Retinal pigment epithelial cell (primary cell): ENCODE measurements at places on chromosomes 1 and 21.

DNA sequence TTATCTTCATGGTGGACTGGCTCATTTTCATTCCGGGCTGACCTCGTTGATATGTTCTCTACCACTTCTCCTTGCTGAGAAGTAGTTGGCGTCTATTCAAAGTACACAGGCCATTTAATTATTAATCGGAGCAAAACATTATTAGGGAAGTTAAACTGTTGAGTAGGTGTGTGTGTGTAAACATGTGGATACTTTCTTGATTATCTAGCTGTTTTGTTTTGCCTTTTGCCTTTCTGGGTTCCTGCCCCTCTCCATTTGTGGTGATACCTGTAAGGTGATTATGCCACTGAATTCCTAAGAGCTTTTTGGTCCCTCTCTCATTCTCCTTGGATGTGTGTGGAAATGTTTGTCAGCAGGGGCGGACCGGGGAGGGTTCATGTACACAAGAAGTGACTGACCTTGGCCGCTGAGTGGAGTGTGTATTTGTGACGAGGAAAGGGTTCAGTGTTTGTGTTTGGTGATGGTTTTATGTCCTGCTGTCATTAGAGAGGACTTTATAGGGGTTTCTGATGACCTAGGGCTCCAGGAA, 56.6 kb upstream of the PPP2R5A start:
- DNase-seq: no peak

DNA sequence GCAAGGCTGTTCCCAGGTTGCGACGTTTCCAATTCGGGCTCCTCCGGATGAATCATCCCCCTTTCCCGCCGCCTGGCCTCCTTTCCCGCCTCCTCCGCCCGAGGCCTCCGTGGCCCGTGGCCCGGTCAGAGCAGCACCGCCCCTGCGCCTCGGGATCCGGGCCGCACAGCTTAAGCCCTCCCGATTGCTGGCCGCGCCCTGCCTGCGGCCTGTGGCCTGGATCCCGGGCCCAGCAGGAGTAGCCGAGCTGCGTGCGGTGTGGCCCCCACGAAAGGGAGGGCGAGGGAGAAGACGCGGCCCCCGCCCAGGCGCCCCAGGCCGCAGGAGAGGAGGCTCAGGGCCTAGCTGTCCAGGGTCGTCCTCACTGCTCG, 1.0 kb downstream of the TMEM200B start:
- no peak for DNase-seq

GRCh38 chr1:196910215-196910614, 22.4 kb downstream of the CFHR4 start:
- no peak for DNase-seq

GRCh38 chr1:18748435-18748834, 111.0 kb downstream of the TAS1R2 start:
- no peak for DNase-seq

DNA sequence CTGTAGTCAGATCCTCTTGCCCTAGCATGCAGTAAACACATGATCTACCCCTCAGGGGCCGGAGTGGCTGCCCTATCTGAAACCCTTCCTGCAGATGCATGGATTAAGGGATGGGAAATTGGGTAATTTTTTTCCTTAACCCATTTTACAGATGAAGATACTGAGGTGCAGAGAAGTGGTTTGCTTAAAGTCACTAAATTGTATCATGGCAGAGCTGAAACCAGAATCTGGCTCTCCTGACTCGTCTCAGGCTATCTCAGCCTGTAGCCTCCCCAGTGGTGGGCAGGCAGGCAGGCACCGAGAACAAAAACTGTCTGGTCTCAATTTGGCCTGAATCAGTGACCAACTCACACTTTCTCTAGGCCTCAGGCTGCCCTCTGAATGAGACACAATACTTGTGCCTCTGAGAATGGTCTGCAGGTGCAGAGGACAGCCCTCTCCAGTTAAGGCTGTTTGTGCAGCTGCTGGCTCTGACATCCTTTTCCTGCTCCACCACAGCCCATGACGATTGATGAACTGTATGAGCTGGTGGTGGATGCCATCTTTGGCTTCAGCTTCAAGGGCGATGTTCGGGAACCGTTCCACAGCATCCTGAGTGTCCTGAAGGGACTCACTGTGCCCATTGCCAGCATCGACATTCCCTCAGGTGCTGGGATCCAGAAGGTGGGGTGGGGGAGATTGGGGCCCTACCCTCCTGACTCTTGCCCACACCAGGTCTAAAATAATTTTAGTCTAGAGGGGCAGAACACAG, 1.5 kb downstream of the NAXE start:
- no peak for DNase-seq

GRCh38 chr21:23534850-23535249, 2072.4 kb downstream of the MRPL39 start:
- DNase-seq: no peak
